ENCODE measurements at places on chromosomes 11 and 22. TPM values are rescaled to one million over a fixed set of nuclear protein-coding genes. Genes with fewer than 3 reads are reported as not detected.

Gene NFAM1
- total RNA-seq = 0.15 TPM

Gene CRYBB2
- not detected for total RNA-seq

Gene P2RX3
- not detected for total RNA-seq

Gene TRIM49
- not detected for total RNA-seq

Measured in activated naive CD4-positive, alpha-beta T cell treated with anti-CD3 and anti-CD28 coated beads for 36 hours (primary cell).